ENCODE measurements at places on chromosomes 2 and 18.

DNA sequence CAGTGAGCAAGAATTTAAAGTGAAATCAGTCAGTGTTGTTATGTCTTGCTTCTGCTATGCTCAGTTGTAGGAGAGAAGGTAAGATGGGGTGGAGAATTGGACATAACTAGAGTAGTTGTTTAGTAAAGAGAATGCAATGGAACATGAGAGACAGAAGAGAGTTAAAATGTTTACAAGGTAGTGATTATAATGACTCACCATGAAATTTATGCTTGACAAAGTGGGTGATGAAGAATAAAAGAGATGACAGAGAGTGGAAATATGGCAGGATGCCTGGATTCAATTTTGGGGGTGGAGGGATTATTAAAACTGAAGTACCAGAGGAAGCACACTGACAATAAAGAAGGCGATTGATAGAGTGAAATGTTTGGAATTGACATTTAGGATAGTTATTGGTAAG is 10.6 kb downstream of the SCG2 start:
- no peak for DNase-seq

DNA sequence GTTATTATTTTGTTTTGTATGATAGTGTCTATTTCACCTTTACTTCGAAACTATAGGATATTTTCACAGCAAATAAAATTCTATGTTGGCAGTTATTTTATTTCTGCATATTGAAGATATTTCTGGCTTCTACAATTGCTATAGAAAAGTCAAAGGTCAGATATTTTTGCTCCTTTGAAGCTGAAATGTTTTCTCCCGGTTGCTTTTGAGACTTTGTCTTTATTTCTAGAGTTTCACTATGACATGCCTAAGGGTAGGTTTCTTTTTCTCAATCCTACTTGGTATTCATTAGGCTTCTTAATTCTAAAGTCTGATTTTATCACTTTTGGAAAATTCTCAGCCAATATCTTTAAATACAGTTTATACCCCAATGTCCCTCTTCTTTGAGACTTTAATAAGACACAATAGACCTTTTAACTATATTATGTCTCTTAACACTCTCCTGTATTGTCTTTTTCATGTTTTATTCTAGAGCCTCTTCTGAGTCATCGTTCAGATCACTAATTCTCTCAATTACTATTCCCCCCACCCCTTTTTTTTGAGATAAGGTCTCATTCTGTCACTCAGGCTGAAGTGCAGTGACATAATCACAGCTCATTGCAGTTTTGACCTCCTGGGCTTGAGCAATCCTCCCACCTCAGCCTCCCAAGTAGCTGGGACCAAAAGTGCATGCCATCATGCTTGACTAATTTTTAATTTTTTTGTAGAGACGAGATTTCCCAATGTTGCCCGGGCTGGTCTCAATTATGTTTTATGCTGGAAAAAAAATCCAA is 50.5 kb downstream of the USP37 start:
- DNase-seq, result no peak

DNA sequence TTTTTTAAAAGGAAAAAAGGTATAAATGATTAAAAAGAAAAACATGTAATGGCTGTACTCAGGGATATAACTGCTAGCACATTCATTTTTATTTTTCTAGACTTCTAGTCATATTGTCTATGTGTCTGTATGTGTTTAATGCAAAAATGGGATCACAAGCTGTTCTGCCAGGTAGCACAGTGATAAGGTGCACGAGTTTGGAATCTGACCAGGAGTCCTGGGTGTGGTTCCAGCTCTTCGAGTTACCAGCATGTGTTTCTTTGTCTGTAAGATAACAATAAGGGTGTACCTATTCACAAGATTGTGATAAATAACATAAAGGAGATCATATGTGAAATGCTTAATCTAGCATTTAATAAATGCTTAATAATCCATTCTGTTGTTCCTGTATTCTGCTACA is 145.3 kb downstream of the PKP4 start:
- DNase-seq, result no peak

GRCh38 chr2:161972866-161973265 is 101.1 kb downstream of the DPP4 start:
- no peak for DNase-seq

DNA sequence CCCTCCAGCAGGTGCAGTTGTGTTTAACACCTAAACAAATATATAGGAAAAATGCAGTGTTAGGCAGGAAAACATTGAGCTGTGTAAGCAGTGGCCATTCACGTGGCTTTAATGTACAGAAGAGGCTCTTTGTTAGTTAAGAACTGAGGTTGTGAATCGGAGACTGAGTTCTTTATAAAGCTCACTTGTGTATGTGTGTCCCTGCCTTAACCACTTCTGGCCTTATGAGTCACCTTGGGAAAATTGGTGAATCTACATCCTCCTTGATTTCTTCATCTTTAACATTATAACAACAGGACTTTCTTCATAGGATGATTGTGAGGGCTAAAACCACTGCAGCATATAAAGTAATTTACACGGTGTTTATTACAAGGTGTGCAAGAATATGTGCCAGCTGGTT is 188.4 kb upstream of the TPO start:
- no peak for DNase-seq

GRCh38 chr2:15507061-15507460 is 54.1 kb downstream of the NBAS start:
- DNase-seq, result no peak

Data from stimulated activated CD8-positive, alpha-beta memory T cell treated with anti-CD3 and anti-CD28 coated beads, Interleukin-4, amount 100 ng/mL, for 48 hours (primary cell).